ENCODE measurements at places on chromosomes 5 and 9.

GRCh38 chr9:95003689-95004410, 277.4 kb downstream of the AOPEP start:
- no peak for DNase-seq

GRCh38 chr5:143843461-143843860, 31.5 kb downstream of the HMHB1 start:
- no peak for DNase-seq

DNA sequence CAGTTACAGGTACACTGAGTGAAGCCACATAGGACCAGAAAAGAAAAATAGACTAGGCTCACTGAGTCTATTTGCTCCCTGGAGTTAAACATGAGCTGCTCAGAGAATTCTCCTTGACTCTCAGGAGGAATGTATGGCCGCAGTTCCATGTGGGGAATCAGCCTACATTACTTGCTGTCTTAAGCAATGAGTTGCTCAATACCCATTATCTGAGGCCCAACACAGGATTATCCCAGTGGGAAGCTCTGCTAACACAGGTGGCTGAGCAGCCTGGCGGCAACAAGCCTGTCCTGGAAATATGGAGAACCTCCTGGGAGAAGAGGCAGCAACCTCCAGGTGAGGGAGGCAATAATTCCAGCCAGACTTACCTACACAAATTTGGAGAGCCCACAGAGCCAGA, 177.5 kb upstream of the NREP start:
- DNase-seq = no peak

- no peak for DNase-seq
Observed at GRCh38 chr5:175306381-175306780, 137.6 kb downstream of the DRD1 start.

DNA sequence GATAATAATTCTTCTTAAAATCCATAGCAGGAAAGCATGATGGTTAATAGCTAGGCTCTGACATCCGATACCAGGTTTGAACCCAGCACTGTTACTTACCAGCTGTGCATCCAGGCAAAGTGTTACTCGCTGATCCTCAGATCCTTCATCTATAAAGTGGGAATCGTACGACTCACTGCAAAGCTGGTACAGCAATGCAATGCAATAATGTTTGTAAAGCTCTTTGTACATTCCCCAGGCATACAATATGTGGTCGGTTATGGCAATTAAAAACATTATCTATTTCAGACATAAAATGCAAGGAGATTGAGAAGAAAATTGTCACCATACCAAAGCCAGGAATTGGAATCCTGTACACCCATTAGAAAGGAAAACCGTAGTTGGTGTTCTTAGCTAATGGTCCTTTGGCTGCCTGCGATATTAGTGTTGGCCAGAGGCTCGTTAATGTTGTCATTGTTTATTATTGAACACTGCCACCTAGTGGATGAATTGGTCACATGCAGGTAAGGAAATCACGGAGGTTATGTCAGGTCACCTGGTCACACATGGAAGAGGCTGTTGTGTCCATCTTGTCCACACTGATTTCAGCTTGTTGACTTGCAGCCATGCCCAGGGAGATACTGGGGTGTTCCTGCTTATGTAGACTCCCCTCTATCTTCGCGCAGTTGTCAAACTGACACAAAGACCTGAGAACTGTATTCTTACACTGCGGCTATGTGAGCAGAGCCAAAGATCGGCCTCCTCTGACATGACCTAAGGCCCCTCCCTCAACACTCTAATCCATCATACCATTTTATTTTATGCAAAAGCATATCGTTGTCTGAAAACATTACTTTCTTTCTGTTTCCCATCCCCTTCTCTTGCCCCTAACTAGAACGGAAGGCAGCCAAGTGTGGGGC, 87.5 kb upstream of the PPP2R2B start:
- peak; percentile 31 for DNase-seq

DNA sequence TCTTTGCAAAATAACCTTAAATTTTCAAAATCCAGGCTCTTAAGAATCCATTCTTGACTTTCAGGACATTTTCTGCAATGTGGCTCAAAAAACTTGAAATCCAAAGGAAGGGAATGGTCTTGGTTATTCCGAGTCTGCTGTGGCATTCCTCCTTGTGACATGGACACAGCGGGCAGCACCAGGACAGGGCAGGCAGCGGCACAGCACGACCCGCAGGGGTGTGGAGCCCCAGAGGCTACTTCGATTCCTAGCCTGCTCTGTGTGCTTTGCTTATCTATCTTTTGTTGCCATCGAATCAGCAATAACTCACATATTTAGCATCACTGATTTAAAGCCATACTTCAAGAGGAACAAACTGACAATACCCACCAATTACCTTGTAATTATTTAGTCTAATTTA, 420.2 kb upstream of the IRX1 start:
- no peak for DNase-seq

DNA sequence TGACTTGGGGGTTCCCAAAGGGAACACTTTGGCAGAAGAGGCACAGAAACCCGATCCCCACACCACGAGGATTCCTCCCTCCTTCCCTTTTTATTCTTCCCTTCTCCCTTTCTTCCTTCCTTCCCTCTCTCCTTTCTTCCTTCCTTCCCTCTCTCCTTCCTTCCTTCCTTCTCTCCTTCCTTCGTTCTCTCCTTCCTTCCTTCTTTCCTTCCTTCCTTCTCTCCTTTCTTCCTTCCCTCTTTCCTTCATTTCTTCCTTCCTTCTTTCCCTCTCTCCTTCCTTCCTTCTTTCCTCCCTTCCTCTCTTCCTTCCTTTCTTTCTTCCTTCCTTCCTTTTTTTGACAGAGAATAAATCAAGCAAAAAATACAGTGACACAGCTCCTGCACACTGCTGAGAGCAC, 168.0 kb upstream of the NFIL3 start:
- DNase-seq = no peak

DNA sequence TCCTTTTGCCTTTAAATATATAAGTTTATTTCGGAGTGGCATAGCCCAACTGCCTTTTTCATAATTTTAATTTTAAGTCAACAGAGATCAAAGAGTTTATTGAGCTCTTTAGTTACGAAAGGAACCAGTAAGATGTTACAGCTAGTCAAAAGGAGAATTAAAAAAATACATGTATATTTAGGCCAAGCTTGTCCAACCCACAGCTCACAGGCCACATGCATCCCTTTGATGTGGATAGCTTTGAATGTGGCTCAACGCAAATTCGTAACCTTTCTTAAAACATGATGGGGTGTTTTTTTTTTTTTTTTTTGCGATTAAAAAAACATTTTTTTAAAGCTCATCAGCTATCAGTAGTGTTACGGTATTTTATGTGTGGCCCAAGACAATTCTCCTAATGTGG, 50.2 kb upstream of the IL31RA start:
- no peak for DNase-seq

DNA sequence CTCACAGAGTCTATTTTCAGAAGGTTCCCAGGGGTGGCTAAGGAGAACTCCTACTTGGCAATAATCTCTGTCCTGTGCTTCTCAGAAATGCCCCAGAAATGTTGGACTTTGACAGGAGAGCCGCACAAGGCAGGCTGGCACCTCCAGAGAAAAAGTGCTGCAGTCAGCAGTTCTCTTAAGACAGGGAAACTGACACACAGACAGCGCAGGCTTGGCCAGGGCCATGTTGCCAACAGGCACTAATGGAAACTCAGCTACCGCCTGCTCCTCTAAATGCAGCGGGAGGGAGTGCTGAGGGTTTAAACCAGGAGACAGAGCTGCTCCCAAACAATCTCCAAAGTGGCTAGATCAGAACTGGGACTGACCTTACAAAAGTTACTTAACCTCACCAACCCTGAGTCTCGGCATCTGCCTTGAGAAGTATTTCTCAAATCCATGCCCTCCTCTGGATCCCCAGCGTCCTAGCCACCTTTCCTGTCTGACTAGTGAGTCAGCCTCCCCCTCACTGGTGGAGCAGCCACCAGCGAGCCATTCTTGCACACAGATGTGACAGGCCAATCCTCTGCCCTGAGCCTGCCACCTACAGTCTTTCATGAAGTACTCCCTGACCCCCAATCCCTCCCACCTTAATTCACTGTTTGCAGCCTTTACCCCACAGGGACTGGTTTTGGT, 186.4 kb downstream of the CDK5RAP2 start:
- no peak for DNase-seq

- DNase-seq = no peak
Observed at GRCh38 chr9:134030821-134031470, 5.7 kb downstream of the BRD3OS start.

DNA sequence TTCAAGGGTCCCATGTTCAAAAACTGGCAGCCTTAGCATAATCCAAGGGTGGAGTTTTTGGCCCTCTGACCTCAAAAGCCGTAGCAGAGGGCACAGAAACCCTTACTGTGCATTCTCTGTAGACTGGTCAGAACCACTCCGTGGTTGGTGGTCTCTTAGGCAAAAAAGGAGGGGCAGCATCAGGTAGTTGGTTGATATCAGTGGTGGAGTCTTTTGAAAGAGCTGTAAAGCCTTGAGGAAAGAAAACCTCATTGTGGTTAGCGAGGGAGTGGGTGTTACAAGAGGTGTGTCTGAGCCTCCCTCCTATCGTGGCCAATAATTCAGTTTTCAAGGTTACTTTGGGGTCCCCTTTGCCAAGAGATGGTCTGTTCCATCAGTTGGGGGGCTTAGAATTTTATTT, 40.9 kb downstream of the ARHGEF28 start:
- DNase-seq = no peak

DNA sequence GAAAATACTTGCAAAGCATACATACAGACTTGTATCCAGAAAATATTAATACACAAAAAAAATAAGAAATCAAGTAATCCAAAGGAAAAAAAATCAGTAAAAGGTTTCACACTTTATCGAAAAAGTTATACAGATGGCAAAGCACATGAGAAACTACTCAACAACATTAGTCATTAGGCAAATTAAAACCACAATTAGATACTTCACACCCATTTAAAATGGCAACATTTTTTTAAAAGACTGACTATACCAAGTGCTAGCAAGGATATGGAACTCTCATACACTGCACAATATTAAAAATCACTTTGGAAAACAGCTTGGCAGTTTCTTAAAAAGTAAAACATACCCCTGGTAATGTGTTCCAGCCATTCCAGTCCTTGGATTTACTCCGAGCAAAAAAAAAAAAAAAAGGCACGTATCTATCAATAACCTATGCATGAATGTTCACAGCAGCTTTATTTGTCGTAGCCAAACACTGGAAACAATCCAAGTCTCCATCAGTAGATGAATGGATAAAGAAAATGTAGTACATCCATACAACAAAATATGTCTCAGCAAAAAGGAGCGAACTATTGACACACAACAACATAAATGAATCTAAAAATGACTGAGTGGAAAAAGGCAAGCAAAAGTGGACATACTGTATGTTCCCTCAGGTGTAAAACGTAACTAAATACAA, 66.0 kb downstream of the GNAQ start:
- no peak for DNase-seq

DNA sequence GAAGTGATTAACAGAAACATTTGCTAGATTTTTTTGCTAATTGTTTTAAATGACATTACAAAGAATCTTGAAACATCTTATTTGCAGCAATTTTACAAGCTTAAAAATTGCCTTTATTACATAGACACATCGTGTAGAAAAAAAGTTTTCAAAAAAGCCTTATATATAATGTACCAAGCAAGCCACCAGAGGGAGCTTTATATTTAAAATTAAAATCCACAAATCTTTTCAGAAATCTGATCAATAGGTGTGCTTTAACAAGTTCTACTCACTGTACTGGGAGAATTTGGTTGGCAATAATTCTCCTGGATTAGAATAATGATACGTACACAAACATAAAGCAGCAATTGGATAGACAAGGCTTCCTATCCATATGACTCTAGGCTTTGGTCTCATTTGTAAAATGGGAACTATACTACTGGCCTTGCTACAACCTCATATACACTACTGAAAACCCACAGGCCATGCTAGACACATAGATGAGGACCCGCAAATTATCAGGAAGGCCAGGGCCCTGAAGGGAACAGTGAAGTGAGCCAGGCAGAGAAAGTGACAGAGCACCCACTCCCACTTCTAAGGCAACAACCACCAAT, 4.8 kb downstream of the PSMB7 start:
- DNase-seq = no peak

DNA sequence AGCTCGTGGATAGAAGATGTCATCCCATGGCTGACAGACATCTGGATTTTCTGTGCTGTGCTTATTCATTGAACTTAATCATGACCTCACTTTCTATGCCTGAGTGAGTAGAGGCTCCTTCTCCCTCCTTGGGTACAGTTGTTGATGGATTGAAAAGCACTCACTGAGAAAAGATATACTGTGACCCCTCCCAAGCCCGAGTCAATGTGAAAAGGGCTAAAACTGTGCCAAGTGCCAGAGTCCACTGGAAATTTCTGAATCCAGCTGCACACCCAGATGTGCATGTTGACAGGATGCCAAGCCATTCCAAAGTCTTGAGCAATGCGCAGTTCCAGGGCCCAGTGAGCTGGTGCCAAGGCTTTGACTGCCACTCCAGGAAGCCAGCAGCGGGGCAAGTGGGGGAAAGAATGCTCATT, 473.0 kb downstream of the NTRK2 start:
- DNase-seq = no peak

DNA sequence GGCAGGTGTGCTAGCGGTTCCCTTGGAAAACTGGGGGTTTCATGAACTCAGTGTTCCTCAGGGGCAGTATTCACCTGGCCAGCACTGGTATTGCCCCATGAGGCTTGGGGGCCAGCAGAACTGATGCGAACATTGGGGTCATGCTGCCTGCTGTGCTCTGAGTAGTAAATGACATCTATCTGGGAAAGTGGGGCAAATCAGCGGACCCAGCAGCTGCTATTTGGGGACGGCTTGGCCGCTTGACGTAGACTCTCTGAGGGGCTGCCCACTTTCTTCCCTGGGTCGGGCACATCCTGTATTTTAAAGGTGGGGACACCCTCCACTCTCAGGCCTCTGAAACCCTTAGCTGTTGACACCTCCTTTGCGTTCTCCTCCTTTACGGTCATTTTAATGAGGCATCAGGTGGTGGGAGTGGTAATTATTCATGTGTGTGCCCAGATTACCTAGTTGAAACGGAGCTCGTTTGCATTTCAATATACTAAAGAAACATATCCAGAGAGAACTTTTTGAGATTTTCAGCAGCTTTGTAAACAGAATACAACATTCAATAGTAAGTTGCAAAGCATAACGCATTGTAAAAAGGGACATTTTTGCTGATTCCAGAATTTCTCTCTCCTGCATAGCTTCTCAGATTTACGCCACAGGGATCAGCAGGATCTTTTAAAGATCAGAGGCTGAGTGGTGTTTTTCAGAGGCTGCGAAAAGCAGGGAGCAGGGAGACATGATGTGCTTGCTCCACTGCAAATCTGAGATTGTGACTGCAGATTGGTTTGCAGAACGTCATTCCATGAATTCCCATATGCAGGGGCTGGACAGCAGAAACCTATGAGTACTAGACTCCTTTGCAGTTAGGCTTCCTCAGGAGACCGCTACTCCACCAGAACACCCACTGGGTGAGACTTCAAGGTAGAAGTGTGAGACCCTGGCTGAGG, 56.8 kb upstream of the ZFR start:
- no peak for DNase-seq

- DNase-seq = no peak
Observed at GRCh38 chr5:43785198-43785597, 182.2 kb downstream of the NNT start.

GRCh38 chr9:112361601-112362000, 18.3 kb upstream of the HSDL2 start:
- DNase-seq = peak; percentile 5

GRCh38 chr5:132227485-132228240, at the start of gene P4HA2:
TSS of gene P4HA2 (minus strand) at chr5:132227853. CDS start at chr5:132218626, 9,227 bp downstream.
- no peak for DNase-seq

- DNase-seq = no peak
Observed at GRCh38 chr5:133032852-133033742, 6.7 kb upstream of the ZCCHC10 start.
